ENCODE measurements at places on chromosomes 13 and 19.

DNA sequence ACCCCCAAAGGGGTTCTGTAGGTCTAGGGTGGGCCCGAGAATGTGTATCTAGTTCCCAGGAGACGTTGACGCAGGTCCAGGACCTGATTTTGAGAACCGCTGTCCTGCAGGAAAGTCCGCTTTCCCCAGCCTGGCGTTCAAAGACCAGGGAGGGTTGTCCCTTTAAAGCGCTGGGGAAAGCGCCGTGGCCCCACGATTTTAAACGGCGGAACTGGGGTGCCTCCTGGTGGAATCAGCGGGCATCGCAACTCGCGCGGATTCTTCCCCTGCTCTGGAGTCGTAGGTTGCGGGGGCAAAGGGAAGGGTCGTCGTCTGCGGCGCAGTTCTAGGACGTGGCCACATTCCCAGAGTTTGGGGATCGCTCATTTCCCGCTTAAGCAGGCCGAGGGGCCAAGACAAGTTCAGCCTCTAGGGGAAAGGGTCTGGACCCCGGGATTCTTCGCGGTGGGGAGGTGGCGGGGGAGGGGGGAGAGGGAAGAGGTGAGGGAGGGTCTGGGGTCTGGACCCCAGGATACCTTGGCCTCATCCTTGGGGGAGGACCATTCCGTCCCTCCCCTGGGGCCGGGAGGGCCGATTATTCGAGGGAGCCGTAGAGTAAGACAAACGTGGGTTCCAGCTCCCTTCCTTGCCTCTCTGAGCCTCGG lies 7.7 kb downstream of the PNMA8B start:
- peak; percentile 76 for DNase-seq

GRCh38 chr13:23450340-23451046 lies 17.0 kb upstream of the SACS start:
- DNase-seq, result no peak

GRCh38 chr19:52673014-52673413 lies 34.9 kb upstream of the ZNF83 start:
- DNase-seq, result no peak

- no peak for DNase-seq
Measured at GRCh38 chr19:2616741-2617392, 85.6 kb downstream of the GNG7 start.

DNA sequence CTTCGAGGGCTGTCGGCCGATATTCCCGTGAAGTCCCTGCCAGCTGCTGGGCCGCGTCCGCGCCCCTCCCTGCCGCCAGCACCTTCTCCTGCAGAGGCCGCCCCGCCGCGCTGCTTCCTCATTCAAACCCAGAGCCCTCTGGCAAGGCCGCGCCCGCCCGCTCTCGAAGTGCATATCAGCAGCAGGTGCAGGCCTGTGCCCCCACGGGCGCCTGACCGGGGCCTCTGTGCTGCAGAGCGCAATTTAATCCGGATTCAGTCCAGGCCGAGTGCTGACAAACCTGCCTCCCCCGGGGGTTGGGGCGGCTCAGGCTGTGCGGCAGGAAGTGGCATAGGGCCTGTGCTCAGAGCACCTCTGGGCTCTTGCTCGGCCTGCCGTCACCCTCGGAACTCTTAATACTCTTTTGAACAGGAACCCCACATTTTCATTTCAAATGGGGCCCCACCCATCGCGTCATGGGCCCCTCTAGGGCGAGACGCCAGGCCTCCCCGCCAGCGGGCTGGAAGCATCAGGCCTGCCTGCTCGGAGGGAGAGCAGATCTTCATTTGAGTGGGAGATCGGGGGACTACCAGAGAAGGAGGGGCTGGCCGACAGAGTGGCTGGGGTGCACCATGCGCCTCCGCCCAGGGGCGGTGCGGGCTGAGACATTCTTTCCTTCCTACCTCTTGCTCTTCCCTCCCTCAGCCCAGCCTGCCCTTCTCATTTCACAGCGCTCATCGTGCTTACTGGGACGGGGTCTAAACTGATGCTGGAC lies 125.7 kb downstream of the TNFRSF19 start:
- DNase-seq, result peak; percentile 42

DNA sequence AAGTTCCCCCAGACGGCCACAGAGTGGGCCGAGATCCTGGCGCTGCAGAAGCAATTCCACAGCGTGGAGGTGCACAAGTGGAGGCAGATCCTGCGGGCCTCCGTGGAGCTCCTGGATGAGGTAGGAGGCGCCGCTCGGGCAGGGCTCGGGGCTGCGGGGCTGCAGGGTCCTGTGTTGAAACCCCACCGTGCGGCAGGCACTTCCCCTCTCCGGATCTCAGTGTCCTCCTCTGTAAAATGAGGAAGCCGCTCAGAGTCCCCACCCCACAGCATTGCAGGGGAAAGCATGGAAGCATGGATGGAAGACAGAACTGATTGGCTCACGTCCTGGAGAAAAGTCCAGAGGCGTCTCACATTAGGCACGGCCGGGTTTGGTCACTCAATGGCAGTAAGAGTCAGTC lies 6.8 kb upstream of the SCN1B start:
- DNase-seq, result no peak

- no peak for DNase-seq
Measured at GRCh38 chr13:38862443-38862842, 128.2 kb downstream of the STOML3 start.

GRCh38 chr19:1228161-1228957 lies 9.4 kb downstream of the CBARP start:
- DNase-seq, result no peak

GRCh38 chr13:108760129-108760528 lies 130.7 kb downstream of the MYO16 start:
- DNase-seq, result no peak

DNA sequence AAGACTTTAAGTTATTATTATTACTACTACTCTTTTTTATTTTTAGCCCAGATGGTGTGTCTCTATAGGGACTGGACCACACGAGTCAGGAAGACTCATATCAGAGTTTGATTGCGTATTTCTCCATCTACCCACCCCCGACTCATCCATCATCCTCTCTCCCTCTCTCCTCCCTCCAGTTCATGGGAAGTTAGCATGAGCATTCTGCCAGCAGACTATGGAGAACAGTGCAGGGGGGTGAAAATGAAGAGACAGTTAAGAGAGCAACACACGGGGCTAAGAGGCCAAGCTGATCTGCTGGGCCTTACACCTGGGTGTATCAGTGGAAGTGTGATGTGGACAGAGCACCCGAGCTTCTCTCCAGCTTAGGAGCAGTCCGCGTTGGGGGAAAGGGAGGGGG lies 95.0 kb downstream of the UQCRFS1 start:
- DNase-seq, result no peak

DNA sequence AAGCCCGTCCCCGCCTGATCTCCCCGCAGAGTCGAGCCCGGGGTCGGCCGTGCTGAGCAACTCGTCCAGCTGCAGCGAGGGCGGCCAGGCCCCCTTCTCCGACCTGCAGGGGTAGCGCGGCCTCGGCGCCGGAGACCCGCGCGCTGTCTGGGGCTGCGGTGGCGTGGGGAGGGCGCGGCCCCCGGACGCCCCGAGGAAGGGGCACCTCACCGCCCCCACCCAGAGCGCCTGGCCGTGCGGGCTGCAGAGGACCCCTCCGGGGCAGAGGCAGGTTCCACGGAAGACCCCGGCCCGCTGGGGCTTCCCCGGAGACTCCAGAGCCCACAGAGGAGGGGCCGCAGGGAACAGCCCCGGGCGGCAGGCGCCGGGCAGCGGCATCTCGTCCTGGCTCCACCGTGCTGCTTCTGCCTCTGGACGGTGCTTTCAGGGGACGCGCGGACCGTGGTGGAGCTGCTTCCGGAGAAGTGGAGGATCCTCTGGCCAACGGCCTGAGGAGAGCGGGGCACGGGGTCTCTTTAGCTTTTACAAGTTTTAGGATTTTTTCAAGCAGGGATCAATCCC lies 8.8 kb upstream of the F7 start:
- no peak for DNase-seq

DNA sequence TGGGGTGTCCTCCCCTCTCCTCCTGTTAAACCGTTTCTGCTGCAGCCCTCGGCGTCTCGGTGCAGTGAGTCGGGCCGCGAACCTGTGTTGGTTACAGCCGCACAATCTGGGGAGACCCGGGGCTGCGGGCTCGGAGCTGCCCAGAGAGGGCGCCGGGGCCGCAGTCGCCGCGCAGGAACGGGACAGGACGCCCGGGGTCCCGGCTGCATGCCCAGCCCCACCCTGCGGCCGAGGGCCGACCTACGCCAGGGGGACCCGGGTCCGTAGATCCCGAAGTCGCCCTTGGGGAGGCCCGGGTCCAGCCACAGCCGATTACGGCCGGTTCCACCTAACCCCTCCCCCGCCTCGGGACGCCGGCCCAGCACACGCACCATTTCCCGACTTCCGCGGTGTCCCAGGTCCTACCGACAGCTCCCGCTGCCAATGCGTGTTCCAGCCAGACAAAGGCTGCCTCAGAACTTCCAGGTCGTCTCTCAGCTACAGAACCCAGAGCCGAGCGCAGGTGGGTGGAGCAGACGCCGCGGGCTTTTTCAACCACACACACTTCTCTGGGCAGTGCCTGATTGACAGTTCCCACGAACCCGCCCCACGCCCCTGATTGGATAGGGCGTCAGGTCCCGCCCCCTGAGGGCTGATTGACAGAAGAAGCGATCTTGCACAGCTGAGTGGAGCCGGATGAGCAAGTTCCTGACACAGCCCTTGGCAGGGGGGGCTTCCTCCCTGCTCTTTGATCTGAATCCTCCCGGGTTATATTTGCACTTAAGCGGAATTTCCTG lies at the start of gene ZNF443:
Gene ZNF443 (minus strand): TSS at position 481 of the 776 bp plus-strand sequence. CDS start 107 bp downstream, at position 374.
- DNase-seq, result peak; percentile 98

DNA sequence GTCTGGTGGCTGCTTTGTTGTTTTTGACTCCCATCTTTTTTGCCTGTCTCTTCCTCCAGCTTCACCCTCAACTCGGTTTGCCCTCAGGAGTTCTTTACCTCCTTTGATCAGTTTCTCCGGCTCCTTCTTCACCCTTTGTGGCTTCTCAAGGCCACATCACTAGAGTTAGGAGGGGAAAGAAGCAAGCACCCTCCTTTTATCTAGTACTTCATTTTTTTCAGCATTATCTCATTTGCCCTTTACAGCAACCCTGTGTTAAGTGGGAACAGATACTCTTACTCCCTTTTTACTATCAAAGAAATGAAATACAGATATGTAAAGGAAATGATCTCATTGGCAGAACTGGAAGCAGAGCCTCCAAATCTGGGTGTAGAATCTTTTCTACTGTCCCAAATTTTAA lies 26.9 kb downstream of the RAP2A start:
- DNase-seq, result no peak

GRCh38 chr13:113671066-113672001 lies 4.3 kb downstream of the GRK1 start:
- no peak for DNase-seq

DNA sequence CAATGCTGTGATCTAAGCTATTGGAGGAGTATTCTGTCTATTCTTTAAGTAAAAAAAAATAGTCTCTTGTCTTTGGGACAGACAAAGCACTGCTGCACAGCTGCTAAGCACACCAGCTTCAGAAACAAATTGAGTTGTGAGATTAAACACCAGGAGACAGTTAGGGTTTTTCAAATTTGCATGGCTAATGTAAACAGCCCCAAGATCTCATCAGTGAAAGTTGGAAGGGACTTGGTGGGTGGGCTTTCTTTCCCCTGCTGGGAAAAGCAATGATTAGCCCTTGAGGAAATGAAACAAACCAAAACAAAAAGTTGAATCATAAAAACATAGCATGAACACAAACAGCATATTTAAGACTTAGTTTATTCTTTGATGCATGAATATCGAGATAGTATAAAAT lies 143.6 kb upstream of the SLITRK1 start:
- no peak for DNase-seq

DNA sequence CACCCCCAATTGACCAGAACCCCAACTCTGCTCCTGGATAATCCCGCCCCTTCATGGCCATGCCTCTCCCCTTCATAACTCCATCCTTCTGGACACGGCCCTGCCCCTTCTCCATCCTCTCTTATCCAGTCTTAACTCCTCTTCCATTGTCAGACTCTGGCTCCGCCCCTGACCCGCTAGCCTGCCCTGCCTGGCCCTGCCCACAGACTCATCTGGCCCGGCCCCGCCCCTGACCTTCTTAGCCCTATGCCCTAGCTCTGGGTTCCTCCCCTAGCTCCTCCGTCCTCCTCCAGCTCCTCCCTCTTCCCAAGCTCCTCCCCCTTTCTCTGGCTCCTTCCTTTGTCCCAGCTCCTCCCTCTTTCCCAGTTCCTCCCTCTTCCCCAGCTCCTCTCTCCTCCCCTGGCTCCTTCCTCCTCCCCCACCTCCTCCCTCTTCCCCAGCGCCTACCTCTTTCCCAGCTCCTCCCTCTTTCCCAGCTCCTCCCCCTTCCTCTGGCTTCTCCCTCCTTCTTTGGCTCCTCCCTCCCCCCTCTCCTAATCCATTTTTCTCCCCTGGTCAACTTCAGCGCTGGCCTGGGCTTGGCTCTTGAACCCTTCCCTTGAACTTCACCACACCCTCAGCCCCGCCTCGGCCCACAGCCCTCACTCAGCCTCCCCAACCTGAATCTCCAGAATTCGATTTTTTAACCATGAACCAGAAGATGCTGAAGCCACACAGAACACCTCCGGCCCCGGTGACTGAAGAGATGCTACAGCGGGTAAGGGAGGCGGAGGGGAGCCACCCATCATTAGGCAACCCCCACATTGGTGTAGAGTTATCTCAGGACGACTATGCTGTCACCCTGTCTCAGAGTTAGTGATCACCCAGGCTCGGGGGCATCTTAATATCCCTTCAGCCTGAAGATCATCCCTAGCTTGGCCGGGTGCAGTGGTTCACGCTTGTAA lies 9.2 kb upstream of the ZNF358 start:
- no peak for DNase-seq

DNA sequence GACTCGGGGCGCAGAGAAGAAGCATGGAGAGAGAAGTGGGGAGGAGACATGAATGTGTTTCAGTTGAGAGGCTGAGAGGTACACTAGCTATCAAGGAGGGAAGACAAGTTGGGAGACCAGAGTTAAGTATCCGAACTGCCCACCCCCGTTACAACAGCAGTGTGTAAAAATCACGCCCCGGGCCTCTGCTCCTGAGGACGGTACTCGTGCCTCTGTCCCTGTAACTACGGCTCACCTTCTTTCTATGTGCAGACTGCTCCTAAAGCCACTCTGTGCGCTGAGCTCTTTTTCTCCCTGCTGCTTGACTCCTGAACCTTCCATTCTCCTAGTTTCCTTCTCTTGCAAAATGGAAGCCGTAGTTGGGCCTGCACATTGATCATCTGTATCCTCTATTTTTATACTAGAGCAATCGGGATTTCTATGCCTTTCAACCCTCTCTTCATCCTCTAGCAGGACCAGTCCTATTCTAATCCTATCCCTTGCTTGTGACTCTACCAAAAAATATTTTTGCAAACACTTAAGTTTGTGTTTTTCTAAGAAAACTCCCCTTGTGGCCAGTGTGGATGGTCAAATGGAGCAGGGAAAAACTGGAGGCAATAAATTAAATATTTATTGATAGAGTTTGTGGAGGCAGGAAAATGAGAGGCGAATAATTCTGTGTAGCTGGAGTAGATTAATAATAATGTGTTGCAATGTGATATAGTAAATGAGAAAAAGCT lies 569 bp downstream of the POLR1D start:
- no peak for DNase-seq

DNA sequence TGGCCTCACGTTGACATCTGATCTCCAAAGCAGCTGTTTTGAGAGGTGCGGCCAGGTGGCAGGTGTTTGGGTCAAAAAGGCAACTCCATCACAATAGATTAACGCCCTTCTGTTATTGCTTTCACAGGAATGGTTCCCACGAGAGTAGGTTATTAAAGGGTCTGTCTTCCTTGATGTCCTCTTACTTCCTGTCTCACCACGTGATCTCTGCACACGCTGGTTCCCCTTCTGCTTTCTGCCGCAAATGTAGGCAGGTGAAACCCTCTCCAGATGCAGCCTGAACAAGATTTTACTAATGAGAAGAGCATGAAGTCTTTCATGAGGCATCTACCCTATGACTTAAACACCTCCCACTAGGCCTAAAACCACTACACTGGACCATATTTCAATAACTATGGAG lies 22.8 kb upstream of the ZNF564 start:
- no peak for DNase-seq

Data from activated T-cell treated with anti-CD3 and anti-CD28 coated beads for 1 hour (primary cell).